T-helper 9 cell (primary cell): ENCODE measurements at places on chromosomes 3 and 15.

GRCh38 chr3:127153506-127153815 is 39.5 kb upstream of the PRR23E start:
- DNase-seq: no peak

- DNase-seq: no peak
These were observed 249.3 kb upstream of the ZNF717 start for GRCh38 chr3:76034649-76035048.

DNA sequence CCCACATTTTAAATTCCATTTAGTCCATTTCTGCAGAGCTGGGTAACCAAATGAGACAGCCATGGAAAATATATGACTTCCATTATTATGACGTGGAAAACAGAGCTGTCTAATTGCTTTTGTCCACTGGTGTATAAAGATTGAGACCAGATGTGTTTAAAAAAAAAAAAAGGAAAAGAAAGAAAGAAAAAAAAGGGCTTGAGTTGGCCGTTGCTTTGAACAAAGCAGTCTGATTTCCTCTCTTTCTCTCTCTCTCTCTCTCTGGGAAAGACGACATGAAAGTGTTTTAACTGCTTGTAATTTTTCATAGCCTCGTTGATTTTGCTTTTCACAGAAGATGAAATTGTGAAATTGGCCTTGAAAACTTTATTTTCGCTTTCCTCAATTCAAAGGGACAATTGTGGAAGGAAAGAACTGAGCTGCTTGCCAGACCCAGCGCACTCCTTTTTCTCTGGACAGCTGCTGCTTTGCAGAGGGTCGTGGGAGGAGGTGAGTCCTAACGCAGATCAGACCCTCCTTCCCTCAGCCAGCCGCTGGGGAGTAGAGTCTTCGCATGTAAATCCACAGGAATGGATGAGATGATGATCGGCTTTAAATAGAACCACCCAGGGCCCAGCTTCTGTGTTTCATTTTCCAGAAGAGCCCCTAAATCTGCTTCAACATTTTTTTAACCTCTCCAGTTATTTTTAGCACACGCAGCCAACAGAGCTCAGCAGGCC is 42.8 kb upstream of the UBE2E1 start:
- DNase-seq: no peak

- DNase-seq: no peak
These were observed 97.0 kb upstream of the UBE3A start for GRCh38 chr15:25535866-25536265.

DNA sequence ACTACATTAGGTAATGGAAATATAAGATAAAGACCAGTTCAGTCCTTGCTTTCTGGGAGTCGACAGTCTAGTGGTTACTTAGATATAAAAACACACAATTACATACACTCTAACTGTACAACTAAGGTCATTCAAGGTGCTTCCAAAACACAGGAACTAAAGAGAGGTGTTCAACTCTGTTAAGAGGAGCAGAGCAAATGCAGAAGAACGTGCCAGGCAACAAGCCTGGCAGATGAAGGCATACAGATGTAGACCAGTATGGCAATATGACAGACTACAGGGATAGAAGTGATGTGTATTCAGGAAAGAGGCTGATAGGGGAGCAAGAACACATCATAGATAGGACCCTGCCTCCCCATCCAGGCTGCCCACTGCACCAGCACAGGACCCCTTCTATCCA is 78.3 kb downstream of the CBLB start:
- DNase-seq: no peak

DNA sequence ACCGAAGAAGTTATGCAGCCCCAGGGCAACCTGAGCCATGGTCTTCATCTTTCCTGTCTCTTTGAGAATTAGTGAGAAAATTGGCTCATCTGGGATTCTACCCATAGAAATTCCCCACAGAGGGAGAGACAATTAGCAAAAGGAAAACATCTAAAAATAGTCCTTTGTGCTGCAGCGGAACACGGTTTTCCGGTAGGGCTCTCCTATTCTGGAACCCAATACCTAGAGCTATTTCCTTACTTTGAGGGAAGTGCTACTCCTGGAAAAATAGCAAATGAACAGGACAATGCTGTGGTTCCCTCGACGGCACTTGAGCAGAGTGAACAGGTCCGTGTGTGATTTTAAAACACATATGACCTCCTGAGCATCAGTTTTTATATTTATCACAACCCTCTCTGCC is 210.5 kb downstream of the FGF12 start:
- DNase-seq: no peak

DNA sequence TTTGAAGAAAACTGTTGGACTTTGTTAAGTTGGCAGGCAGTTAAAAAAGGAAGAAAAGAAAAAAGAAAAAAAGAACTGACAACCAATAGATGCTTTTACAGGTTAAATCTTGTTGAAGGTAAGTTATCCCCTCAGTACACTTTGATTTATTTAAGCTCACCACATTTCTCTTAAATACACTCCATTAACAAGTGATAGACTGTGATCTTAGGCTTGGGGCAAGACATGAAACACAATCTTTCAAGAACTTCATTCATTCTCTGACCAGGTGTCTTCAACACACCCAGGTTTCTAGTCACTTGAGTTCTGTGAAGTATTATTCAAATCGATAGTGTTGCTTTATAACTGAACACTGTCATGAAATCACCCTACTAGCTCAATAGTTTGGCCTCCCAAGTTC is 751.9 kb downstream of the ROBO1 start:
- DNase-seq: no peak

DNA sequence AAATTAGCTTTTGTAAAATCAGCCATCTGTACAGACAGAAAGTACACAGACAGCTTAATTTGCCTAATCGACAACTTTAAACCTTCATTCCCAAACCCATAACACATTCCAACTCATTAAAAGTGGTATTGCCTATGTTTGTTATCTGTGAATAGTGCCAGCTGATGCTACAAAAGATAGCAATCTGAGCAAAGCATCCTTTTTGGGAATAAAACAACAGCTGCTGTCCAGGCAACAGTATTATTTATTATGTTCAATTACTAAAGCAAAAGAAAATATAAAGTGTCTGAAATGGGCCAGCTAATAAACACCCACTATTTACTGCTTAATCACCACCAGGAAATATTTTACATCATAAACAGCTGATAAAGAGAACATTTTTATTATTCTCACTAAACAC is 134.8 kb upstream of the ABI3BP start:
- no peak for DNase-seq

DNA sequence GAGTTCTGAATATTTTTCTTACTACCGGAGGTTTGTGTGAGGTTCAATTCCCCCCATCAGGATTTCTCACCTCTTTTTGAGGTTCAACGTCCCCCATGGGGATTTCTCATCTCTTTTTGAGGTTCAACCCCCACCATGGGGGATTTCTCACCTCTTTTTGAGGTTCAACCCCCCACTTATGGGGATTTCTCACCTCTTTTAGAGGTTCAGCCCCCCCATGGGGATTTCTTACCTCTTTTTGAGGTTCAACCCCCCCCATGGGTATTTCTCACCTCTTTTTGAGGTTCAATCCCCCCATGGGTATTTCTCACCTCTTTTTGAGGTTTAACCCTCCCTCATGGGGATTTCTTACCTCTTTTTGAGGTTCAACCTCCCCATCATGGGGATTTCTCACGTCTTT is 26.3 kb downstream of the NDUFB4 start:
- no peak for DNase-seq

DNA sequence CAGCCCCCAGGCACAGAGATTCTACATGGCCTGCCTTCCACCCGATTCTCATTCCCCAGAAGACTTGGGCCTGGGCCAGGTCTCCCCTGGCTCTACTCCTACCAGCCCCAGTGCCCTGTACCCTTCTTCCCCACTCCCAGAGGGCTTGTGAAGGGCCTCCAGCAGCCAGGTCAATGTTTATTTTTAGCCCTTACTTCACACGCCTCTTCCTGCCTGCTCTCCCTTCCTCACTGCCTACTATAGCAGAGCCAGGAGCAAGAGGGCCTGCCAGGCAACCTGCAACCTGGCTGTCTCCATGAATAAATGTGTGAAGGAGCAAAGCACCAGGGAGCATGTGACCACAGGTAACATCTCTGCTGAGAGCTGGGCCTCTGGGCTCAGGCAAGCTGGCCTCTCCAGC is 26.4 kb upstream of the APEH start:
- DNase-seq: no peak

DNA sequence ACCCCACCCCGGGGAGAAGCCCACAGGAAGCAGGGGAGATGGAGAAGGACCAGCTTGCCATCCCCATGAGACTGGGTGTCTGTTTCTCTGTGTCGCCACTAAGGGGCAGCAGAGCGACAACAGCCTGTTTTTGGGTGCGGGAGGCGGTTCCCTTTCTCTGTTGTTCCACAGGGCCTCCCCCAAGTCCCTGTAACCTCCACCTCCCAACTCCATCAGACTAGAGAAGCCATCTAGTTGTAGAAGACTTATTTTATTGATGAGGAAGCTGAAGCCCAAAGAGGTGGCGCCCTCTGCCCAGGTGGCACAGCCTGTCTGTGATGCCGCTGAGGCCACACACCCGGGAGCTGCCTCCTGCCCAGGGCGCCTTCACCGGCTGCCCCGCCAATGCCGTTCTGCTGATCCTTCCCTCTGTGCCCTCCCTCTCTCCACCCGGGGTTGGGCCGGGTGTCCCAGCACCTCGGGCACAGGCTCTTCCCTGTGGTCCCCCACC is 3.9 kb upstream of the CCDC9B start:
- DNase-seq: peak; percentile 59
